Esophagus squamous epithelium (tissue), 5 donors: ENCODE measurements at places on chromosomes 6 and 20.
A peak's percentile ranks its signal among the peaks of the same experiment; 100 is the strongest.

DNA sequence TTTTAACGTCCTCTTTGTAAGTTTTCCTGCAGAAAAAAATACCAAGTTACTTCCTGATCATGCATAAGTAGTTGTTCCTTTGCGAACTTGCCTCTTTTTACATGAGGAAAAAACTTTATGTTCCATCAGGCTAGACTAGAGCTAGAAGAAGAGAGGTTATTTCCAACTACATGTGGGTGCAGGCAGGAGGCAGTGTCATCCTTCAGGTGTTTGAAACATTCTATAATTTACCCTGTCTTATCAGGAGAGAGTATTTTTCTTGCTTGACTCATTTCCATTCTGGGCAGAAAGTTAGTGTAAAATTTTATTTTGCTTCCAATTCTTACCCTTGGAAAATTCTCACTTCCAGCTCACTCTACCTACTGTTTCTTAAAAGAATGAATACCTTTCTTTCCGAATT, 28.5 kb upstream of the EPHA7 start:
- no peak for DNase-seq
- H3K27me3 ChIP-seq: no peaks in the 10 kb centered on the region
- H3K4me1 ChIP-seq: no peaks in the 10 kb centered on the region
- no peak overlapping the region for H3K4me3 ChIP-seq
- no peaks in the 10 kb centered on the region for H3K36me3 ChIP-seq
- no peak overlapping the region for H3K27ac ChIP-seq

DNA sequence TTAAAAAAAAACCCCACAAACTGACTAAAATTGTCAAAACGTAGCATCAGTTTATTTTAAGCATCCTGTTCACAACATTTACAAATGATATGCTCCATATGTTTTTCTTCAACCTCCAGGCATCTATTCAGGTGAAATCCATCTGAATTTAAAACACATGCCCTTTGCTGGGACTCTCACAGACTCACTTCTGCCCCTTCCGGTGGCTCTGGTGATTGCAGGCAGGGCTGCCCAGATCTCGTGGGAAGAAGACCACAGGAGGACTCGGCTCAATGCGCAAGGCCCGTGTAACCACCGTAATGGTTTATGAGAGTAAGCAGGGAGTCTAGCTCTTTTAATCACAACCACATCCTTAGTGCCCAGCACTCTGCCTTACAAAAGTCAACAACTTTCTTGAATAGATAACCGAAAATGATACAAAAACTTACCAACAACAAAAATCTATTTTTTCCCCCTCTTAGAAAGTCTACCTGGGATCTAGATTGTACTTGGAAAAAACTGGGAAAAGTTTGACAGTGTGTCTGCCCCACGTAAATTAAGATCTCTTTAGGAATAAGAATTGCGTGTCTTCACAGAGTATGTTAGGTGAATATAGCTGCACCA, 139.1 kb downstream of the KIF16B start:
- peaks cover 14% of the 10 kb centered on the region for H3K36me3 ChIP-seq
- H3K4me3 ChIP-seq: no peak overlapping the region
- no peak overlapping the region for H3K27ac ChIP-seq
- H3K4me1 ChIP-seq: no peaks in the 10 kb centered on the region
- H3K27me3 ChIP-seq: no peaks in the 10 kb centered on the region
- DNase-seq: no peak

DNA sequence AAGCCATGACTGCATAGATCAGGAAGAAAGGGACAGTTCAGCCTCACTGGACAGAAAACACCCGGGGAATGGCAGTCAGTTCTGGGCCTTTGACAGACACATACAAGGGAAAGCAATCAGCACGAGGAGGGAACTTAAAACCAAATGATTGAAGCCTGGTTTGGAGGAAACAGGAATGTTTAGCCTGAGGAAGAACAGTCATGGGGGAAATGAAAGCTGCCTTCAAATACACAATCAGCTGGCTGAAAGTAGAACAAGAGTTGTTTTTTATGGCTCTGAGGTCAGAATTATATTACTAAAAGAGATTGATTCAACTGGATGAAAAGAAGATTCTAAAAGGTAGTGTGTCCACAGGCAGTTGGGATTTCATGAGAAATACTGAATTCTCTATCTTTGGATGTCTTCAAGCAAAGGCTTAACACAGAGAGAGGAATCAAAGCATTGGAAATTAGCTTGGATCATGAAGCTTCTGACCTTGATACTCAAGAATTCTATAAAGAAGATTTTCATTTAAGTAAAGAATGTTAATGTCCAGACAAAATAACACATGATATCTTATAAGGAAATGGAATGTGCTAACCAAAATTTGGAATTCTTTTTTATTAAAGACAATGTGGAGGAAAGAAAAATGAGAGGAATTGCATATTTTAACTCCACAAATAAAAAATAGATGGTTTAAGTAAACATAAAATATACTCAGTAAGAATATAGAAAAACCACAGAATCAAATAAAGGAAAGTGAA, 216.6 kb downstream of the IBTK start:
- H3K4me3 ChIP-seq: no peak overlapping the region
- H3K27me3 ChIP-seq: no peaks in the 10 kb centered on the region
- no peak for DNase-seq
- H3K36me3 ChIP-seq: no peaks in the 10 kb centered on the region
- H3K4me1 ChIP-seq: peaks cover 14% of the 10 kb centered on the region

- H3K36me3 ChIP-seq: no peaks in the 10 kb centered on the region
- peaks cover 42% of the 10 kb centered on the region for H3K4me1 ChIP-seq
- H3K27ac ChIP-seq: peak overlapping the region; percentile 51
Measured at GRCh38 chr20:45355209-45356084, 7.2 kb upstream of the SDC4 start.

GRCh38 chr6:100350139-100350538, 114.6 kb downstream of the SIM1 start:
- H3K4me1 ChIP-seq: no peaks in the 10 kb centered on the region
- DNase-seq: no peak
- no peaks in the 10 kb centered on the region for H3K36me3 ChIP-seq
- H3K27me3 ChIP-seq: no peaks in the 10 kb centered on the region
- H3K27ac ChIP-seq: no peak overlapping the region

DNA sequence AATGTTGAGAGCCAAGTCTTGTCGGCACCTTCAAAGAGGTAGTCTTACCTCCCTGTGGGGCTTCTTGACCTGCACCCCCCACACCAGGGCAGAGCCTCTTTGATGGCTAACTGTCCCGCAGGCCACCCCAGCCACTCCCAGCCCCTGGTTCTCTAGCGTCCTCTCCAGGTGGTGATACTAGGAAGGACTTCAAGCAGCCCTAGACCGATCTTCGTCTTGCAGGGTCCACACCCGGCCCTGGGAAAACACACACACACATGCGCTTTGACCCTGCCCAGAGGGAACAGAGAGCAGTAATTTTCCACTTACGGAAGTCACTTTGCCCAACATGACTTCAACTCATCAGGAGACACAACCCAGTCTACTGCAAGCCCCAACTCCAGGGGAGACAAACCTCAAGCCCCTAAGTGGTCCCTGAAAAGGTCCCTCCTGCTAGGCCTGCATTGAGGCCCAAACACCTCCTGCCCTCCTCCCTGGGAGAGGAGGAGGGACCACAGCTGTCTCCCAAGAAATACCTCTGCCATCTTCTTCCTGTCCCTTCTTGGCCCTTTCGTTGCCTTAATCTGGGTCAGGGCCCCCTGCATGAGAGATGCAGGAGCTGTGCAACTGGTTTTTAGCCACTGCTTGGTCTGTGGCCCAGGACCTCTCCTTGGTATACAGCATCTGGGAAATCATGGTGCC, 2.9 kb upstream of the BPIFB1 start:
- H3K4me3 ChIP-seq: no peak overlapping the region
- H3K4me1 ChIP-seq: no peaks in the 10 kb centered on the region
- no peak overlapping the region for H3K27ac ChIP-seq
- no peaks in the 10 kb centered on the region for H3K27me3 ChIP-seq
- no peaks in the 10 kb centered on the region for H3K36me3 ChIP-seq

GRCh38 chr6:50213146-50213545, 163.4 kb upstream of the DEFB112 start:
- no peak for DNase-seq
- no peaks in the 10 kb centered on the region for H3K4me1 ChIP-seq
- no peaks in the 10 kb centered on the region for H3K36me3 ChIP-seq
- no peak overlapping the region for H3K27ac ChIP-seq
- H3K27me3 ChIP-seq: no peaks in the 10 kb centered on the region
- H3K4me3 ChIP-seq: no peak overlapping the region

GRCh38 chr20:24681634-24682495, 212.4 kb downstream of the SYNDIG1 start:
- H3K4me3 ChIP-seq: no peak overlapping the region
- no peak overlapping the region for H3K27ac ChIP-seq
- no peak for DNase-seq
- H3K4me1 ChIP-seq: no peaks in the 10 kb centered on the region
- H3K36me3 ChIP-seq: no peaks in the 10 kb centered on the region

- no peak overlapping the region for H3K27ac ChIP-seq
- no peaks in the 10 kb centered on the region for H3K36me3 ChIP-seq
- H3K27me3 ChIP-seq: no peaks in the 10 kb centered on the region
Measured at GRCh38 chr6:71190809-71191208, 97.8 kb upstream of the OGFRL1 start.

- DNase-seq: no peak
- H3K4me3 ChIP-seq: peak overlapping the region; percentile 99
Measured at GRCh38 chr6:108074057-108074358, 533 bp downstream of the OSTM1 start.

- H3K27me3 ChIP-seq: no peaks in the 10 kb centered on the region
- no peak overlapping the region for H3K27ac ChIP-seq
- peaks cover 17% of the 10 kb centered on the region for H3K4me1 ChIP-seq
- no peak overlapping the region for H3K4me3 ChIP-seq
- DNase-seq: no peak
Measured at GRCh38 chr20:15061955-15062354, 724.5 kb upstream of the FLRT3 start.

DNA sequence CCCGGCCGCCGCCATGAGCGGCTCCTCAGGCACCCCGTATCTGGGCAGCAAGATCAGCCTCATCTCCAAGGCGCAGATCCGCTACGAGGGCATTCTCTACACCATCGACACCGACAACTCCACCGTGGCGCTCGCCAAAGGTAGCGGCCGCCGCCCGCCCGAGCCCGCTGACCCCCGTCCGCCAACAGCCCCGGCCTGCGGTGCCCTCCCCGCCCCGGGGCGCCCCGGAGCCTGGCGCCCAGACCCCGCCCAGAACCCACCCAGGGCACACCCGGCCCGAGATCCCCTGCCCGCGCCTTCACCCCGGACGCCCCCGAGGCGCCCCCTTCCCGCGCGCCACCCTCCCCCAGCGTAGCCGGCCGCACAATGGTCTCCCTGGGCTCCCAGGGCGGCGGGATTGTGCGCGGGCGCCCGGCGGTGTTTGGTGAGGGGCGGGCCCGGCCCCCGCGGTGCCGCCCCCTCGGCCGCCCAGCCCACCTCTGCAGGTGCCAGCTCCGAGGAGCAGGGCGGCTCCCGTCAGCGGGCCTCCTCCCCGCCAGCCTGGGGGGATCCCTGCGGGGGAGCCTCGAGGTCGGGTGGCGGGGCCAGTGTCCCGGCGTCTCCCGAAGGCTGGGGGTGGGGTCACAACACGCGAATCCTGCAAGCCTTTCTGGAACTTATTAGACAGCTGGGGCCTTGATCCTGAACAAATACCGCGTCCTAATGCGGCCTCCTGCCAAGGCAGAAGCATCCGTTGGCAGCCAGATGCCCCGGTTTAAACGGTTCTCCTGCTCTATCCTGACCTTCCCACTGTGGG, 577 bp downstream of the LSM14B start:
- peaks cover 42% of the 10 kb centered on the region for H3K36me3 ChIP-seq
- H3K4me1 ChIP-seq: peaks cover 31% of the 10 kb centered on the region
- H3K27me3 ChIP-seq: no peaks in the 10 kb centered on the region
- peak overlapping the region; percentile 97 for H3K4me3 ChIP-seq

- no peak for DNase-seq
- H3K36me3 ChIP-seq: no peaks in the 10 kb centered on the region
- H3K27me3 ChIP-seq: no peaks in the 10 kb centered on the region
- no peak overlapping the region for H3K4me3 ChIP-seq
Measured at GRCh38 chr6:37488476-37488875, 11.2 kb downstream of the CCDC167 start.

DNA sequence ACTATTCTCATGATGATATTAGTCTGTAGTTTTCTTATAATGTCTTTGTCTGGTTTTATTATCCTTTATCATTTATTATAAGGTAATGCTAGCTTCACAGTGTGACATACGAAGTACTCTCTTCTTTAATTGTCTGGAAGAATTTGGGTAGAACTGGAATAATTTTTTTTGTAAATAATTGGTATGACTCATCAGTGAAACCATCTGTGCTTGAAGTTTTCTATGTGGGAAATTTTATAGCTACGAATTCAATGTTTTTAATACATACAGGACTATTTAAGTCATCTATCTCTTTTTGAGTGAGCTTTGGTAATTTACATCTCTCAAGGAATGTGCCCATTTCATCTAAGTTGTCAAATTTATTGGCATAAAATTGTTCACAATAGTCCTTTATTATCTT, 86.3 kb downstream of the SOD2 start:
- no peaks in the 10 kb centered on the region for H3K4me1 ChIP-seq
- H3K27ac ChIP-seq: no peak overlapping the region
- no peak for DNase-seq
- no peaks in the 10 kb centered on the region for H3K36me3 ChIP-seq
- no peaks in the 10 kb centered on the region for H3K27me3 ChIP-seq

- no peaks in the 10 kb centered on the region for H3K36me3 ChIP-seq
- no peaks in the 10 kb centered on the region for H3K4me1 ChIP-seq
- H3K27ac ChIP-seq: no peak overlapping the region
- no peak overlapping the region for H3K4me3 ChIP-seq
- no peaks in the 10 kb centered on the region for H3K27me3 ChIP-seq
Measured at GRCh38 chr6:144599615-144600014, 314.5 kb downstream of the UTRN start.

DNA sequence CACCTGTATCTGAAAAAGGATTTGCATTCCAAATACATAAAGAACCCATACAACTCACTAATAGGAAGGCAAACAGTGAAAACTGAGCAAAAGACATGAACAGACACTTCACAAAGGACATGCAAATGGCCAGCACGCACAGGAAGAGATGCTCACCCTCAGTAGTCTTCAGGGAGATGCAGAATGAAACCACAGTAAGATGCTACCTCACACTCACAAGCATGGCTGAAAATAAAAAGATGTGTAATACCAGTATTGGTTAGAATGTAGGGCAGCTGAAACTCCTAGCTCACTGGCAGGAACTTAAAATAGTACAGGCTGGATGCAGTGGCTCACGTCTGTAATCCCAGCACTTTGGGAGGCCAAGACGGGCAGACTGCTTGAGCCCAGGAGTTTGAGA, 64.6 kb downstream of the SNX5 start:
- no peak for DNase-seq
- no peaks in the 10 kb centered on the region for H3K4me1 ChIP-seq
- no peak overlapping the region for H3K27ac ChIP-seq
- no peak overlapping the region for H3K4me3 ChIP-seq
- no peaks in the 10 kb centered on the region for H3K27me3 ChIP-seq
